Right renal cortex interstitium (tissue), 3 donors: ENCODE measurements at places on chromosomes 4 and X. TPM values are rescaled to one million over a fixed set of nuclear protein-coding genes. Genes with fewer than 3 reads are reported as not detected.

GRCh38 chr4:7647600-7648543 lies 213.1 kb upstream of the PSAPL1 start:
- no peak for DNase-seq

- DNase-seq: no peak
Measured at GRCh38 chr4:128835498-128836222, 26.2 kb downstream of the JADE1 start.

DNA sequence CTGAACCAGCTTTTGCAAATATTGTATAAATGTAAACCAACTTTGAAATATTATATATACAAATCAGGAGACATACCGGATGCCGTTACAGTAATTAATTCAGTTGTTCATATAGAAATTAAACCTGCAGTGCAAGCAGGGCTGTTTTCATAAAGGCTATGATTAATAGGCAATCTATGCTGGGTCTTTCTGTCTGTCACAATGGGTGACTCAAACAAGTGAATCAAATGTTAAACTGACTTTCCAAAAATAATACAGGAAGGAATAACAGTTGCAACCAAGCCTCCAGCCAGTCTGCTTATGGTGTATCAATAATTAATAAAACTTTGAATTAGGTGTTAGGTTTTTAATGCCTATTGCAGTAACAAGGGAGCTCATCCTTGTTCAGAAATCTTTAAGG lies 43.9 kb downstream of the GABRB1 start:
- DNase-seq: no peak

DNA sequence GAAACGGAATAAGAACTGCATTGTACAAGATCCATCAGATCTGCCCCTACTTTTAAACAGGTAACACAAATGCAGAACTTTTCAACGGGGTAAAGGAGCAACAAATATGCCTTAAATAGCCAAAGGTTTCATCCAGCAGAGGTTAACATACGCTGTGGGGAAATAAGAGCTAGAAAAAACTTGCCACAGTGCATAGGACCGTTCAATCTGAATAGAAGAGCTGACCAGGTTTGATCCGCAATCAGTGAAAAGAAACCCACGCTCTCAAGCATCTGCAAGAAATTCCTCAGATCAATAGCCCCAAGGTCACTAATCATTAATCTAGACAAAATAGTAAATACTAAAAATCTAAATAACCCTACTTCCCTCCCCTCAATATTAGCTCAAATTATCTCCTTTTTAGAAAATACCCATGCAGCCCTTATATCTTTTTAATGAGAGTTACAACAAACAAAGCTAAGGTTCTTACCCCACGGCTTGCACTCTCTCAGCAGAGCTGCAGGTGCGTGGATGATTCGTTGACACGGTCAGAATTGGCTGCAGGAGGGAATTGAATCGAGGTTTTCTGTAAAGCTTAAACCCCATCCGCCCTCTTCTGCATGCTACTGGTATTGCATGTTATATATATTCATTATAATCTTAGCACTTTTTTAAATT lies at the start of gene TLR10:
Gene TLR10 (minus strand): TSS at position 539 of the 657 bp plus-strand sequence. CDS start 7,400 bp downstream, outside the sequence.
- DNase-seq: no peak

DNA sequence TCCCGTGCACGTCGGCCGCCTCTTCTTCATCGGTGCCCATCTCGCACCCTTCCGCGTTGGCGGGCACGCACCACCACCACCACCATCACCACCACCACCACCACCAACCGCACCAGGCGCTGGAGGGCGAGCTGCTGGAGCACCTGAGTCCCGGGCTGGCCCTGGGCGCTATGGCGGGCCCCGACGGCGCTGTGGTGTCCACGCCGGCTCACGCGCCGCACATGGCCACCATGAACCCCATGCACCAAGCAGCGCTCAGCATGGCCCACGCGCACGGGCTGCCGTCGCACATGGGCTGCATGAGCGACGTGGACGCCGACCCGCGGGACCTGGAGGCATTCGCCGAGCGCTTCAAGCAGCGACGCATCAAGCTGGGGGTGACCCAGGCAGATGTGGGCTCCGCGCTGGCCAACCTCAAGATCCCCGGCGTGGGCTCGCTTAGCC lies 1.4 kb downstream of the POU4F2 start:
- DNase-seq: no peak

DNA sequence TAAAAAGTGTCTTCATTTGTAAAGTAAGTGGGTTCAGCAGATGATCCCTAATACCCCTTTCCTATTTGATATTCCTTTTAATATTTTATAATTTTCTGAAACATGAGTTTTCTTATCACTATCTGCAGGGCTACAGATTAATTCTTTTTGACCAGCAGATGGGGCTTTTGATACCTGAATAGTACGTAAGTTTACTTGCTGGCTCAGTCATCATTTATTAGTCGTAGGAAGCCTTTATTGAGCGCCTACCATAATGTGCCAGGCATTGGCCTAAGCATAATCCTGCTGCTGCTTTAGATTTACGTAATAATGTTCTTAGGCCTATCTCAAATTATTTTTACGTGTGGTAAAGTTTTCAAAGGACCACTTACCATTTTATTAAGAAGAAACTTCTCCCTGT lies 33.1 kb downstream of the OSTC start:
- no peak for DNase-seq

GRCh38 chr4:25236971-25237370 lies 3.1 kb downstream of the PI4K2B start:
- no peak for DNase-seq

DNA sequence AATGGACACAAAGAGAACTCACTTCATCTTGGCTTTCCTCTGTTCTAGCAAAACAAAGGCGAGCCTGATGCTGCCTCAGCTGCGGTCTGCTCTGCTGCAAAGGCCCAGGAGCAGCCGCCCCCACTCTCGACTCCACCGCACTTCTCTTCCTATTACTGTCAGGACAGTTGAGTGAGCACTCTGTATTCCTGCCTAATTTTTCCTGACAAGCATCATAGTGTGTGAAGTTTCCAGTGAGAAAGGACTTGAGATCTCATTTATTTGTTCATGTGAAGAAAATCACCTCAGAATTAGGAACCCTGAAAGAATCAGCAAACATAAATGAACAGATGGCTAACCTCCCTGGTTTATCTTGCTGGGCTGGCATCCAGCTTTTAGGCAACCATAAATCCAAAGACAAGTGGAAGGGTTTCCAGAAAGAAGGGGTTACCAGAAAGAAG lies 15.6 kb downstream of the SCARB2 start:
- DNase-seq: no peak

DNA sequence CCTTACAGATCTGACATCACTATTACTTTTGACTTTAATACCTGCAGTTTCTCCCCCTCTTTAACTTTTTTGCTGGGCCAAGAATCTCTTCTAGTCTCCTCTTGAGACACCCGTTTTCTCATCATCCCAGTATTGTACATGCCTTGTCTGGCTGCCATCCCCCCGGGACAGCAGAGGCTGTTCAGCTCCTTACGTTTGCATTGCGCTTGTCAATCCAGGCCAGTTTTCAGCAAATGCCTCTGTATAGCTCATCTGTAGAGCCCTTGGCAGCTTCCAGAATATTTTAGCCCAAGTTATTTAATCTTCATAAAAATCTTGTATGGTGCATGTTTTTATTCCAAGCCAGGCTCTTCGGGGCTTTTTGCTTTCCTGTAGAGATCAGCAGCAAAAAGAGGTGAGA lies 22.3 kb upstream of the HOPX start:
- no peak for DNase-seq

DNA sequence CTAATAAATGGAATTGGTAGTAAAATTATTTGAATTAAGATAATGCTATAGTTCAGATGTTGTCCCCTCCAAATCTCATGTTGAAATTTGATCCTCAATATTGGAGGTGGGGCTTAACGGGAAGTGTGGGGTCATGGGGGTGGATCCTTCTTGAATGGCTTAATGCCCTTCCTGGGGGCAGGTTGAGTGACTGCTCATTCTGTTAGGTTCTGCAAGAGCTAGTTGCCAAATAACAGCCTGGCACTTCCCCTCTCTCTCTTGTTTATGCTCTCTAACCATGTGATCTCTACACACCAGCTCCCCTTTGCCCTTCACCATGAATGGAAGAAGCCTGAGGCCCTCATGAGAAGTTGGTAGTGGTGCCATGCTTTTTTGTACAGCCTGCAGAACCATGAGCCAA lies 724.8 kb upstream of the FTHL17 start:
- no peak for DNase-seq

DNA sequence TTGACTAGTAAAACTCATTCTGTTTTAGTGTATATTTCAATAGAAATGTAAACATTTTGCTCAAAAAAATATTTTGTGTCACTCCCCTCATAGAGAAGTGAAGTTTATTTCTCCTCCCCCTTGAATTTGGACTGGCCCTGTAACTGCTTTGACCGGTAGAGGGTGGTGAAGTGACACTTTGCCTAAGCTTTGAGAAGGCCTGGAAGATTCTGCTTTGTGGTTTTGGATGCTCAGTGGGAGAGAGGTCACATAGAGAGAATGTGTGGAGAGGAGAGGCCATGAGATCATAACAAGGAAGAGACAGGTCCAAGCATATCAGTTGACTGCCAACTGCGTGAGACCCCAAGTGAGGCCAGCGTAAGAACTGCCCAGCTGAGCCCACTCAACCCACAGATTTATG lies 19.1 kb upstream of the ARX start:
- no peak for DNase-seq

- no peak for DNase-seq
Measured at GRCh38 chrX:16981980-16982379, 35.5 kb downstream of the REPS2 start.

DNA sequence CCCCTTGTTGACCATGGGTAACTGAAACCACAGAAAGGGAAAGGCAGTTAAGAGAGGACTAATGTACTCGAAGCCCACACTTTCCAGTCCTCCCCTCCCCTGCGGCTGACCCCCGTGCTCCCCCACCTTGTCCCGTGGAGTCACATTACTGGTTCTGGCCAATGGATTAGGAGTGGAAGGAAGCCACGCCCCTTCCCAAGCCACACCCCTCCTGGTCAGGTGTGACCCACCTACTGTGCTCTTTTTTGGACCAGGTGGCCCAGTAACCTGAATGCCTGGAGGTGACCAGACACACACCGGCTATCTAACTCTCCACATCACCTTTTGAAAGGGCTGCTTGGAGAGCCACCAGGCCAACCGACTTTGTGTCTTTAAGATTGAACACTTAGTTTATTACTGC lies 109.3 kb upstream of the MSX1 start:
- no peak for DNase-seq

DNA sequence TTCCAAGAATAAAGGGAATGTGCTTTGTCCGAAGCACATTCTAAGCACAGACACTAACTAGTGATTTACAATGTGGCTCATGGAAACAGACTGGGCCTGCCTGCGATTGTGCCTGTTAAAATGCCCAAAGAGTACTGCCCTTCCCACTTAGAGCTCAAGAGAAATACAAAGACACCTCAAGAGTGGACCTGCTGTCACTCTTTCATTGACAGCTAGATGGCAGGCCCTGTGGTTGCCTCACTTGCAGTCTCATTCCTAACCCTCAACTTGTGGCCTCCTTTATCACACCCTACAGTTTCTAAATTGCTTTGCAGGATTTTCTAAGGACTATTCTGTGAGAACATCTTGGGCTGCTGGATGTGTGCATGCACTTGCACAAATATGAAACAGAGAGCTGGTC lies 331.0 kb upstream of the EMCN start:
- no peak for DNase-seq

GRCh38 chr4:183337833-183338232 lies 15.6 kb upstream of the CLDN24 start:
- no peak for DNase-seq

- DNase-seq: no peak
Measured at GRCh38 chr4:73985528-73985852, 2.5 kb downstream of the PPBP start.

DNA sequence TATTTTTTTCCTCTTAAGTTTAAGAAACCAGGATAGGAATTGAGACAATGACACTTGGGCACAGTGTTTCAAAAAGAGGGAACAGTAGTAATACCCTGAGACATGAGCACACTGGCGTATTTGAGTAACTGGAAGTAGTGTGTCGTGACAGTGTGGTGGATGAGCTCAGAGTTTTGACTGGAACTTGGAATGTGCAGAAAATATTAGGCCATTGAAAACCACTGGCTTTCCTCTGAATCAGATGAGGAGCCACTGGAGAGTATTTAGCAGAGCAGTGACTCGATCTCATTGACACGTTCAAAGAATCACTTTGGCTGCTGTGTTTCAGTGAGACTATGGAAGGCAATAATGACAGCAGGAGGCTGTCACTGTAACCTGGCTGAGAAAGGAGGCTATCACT lies 1531.2 kb downstream of the STIM2 start:
- DNase-seq: no peak

DNA sequence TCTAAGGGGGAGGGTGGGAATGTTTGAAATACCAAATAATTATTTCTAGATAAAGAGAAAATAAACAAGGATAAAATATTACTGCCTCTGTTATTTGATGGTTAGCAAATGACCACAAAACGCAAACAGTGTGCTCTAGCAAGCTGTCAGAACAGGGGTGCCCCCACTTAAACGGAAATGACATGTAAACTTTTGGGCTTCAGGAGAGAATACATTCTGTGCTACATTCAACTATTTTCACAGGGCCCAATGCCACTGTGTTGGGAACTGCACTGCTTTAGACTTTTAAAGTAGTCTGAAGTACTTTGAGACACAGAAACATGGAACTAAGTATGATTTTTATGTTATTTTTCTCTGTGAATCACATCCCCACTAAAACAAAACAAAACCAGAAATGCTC lies 14.1 kb downstream of the CD40LG start:
- no peak for DNase-seq

DNA sequence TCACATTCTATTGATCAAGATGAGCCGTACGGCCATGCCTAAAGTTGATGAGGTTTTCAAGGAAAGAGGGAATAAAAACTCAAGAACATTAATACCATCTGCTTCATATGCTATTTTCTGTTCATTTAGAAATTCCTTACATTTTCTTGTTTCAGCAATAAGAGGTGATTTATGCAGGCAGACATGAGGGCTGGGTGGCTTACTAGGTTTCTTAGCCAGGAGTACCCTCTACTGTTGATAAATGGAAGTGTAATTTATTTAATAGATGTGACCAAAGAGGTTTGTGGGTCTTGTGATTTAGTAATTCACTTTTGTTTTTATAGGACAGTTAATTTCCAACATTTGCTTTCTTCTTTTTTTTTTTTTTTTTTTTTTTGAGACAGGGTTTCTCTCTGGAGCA lies 6.4 kb upstream of the SMIM9 start:
- no peak for DNase-seq

- DNase-seq: no peak
Measured at GRCh38 chrX:136899221-136899620, 18.7 kb upstream of the RBMX start.

GRCh38 chr4:89158884-89159503 lies 47.7 kb downstream of the TIGD2 start:
- DNase-seq: no peak

DNA sequence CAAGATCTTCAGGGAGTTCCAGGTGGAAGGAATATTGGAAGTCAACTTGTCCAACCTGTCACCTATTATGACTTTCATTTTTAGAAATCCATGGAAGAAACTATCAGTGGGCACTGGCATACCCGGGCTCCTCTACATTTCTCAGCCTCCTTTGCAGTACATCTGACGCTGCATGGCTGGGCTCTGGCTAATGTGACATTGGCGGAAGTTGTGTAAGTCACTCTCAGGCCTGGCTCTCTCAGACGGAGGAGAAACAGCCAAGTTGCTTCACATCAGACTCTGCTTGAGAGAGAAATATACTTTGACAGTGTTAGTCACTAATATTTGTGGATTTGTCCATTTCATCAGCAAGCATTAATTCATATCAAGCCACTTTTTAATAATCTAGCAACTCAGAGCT lies 4.5 kb downstream of the DCHS2 start:
- DNase-seq: no peak

PDLIM3 gene
- 4.6 TPM for polyA plus RNA-seq

ATP11C gene
- polyA plus RNA-seq: 41.4 TPM

ATP1B4 gene
- polyA plus RNA-seq: not detected

P2RY10 gene
- polyA plus RNA-seq: 0.15 TPM

GABRG1 gene
- polyA plus RNA-seq: 0.11 TPM

DGKK gene
- polyA plus RNA-seq: 11.3 TPM

ELF2 gene
- 71.6 TPM for polyA plus RNA-seq

LGI2 gene
- 26.2 TPM for polyA plus RNA-seq

GJB1 gene
- 47.1 TPM for polyA plus RNA-seq
